Hematopoietic multipotent progenitor cell (in vitro differentiated cells): ENCODE measurements at places on chromosomes 4 and X.

- no peak for DNase-seq
Observed at GRCh38 chrX:2898846-2899512, 30.2 kb downstream of the ARSD start.

DNA sequence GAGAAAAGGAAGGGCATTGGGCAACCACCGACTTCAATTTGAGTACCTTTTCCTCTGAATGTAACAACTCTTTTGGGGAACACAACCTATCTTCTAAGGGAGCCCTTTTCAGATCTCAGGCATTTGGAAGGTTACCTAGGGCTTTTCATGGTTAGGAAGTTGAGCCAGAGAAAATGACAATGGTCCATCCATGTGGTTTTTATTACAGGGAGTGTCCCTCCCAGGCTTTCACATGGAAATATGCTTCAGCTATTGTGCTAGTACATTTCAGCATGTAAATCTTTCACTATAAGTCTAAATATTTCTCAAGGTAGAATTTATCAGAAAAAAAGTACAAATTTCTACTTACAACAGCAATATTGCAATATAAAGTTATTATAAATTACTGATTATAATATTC lies 259.8 kb downstream of the IQCM start:
- DNase-seq: no peak

GRCh38 chr4:53484911-53485657 lies 106.2 kb downstream of the LNX1 start:
- no peak for DNase-seq

DNA sequence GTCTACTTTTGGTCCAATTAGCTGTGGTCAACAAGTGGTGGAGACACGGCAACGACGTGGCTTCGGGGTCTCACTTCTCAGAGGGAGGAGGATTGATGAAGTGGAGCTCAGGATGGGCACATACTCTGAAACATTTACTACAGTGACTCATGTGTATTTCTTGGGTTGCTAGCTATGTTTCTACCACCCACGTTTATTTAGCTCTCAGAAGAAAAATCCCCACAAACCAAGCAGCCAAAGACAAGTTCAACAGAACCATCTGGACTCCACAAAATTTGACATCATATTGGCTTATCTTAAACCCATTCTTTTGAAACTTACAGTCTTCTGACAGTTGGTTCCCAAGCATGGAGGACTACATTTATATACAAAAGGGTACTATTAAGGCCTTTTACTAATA lies 158.0 kb downstream of the CBLL2 start:
- DNase-seq: no peak

- no peak for DNase-seq
Observed at GRCh38 chr4:15738877-15739276, 36.0 kb downstream of the BST1 start.

- DNase-seq: no peak
Observed at GRCh38 chr4:4480685-4481398, 61.0 kb downstream of the STX18 start.

DNA sequence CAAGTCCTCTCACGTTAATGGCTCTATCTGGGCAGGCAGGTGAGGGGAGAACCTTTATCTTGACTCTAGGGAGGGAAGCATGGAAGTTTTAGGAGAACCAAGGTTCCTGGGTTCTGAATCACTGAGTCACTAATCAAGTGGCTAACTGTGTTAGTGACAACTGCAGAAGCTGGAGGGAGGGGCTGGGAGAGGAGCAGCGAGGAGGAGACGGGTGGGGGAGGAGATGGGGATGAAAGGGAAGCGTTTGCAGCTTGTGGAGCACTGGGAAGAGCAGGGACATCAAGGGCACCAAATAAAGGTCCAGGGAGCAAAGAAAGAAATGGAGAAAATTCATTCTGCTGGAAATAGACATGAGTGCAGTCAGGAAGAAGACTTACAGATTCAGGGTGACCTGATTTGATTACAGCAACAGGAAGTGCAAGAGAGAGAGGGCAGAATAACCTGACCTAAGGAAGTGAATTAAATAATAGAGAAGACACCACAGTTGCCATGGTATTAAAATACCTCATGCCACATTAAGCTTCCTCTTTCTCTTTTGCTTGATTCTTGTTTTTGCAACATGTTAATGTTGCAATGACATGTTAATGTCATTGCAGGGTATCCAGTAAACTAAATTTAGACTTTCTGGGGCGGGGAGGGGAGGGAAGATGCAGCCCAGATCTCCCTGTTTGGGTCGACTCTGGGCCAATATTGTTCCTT lies 4.5 kb upstream of the SETD7 start:
- peak; percentile 79 for DNase-seq
